CD4-positive, alpha-beta memory T cell (primary cell): ENCODE measurements at places on chromosomes 4 and X.

- DNase-seq, result no peak
Observed at GRCh38 chr4:17463606-17464005, 48.3 kb downstream of the QDPR start.

GRCh38 chrX:31298916-31299315, 227.1 kb upstream of the FTHL17 start:
- DNase-seq, result no peak

GRCh38 chr4:2248044-2248780, 6.3 kb upstream of the HAUS3 start:
- DNase-seq, result no peak

DNA sequence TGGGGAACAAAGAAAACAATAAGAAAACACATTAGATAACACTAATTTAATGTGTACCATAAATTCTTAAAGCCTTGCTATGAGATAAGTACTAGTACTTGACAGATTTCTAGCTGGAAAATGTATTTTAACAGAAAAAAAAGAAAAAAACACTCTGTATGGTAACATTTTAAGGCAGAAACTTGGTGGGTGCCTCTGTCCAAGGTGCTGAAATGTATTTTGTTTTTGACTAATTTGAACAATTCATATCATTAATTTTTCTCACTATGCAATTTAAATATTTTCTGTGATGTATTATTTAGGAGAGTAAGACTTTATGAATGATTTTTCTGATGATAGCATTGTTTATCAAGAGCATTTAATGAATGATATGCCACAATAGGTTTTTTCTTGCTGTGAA, 107.5 kb downstream of the GABRG1 start:
- no peak for DNase-seq

DNA sequence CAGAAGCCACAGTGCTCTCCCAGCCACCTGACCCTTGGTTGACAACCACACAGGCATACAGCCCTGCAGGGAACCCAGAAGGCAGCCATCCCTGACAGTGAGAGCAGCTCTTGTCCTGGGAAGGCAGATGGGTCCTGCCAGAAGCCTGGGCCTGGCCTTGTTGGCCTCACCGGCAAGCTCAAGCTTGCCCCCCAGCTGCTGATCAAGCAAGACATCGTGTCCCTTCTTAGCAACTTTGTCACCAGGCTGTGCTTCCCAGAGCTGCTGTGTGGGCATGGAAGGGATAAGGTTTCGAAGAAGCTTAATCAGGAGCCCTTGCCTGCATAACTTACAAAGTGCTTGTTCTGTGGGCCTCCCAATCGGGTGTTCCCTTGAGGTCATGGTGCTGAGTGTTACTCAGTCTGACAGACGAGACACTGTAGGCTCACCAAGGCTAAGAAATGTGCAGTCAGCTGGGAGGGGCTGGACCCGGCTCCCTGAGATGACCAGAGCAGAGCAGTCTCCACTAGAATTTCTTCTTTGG, 6.8 kb upstream of the ABLIM2 start:
- DNase-seq, result no peak

DNA sequence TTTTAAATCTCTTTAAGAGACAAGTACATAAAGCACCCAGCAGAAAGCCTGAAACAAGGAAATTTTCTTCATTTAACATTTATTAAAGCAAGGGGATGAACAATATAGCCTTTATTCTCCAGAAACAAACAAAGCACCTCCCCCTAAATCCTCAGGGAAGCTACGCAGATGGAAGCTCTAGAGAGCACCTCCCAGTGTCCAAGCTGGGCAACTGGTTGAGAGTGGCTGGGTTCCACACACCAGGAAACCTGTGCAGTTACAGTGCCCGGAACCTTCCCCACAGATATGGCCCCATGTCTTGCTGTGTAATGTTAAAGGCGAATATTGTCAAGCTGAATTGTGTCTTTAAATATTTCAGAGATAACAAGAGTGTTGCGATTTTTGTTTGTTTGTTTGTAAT, 8.9 kb upstream of the TRIML1 start:
- DNase-seq, result no peak

GRCh38 chrX:70481471-70482270, 37.0 kb downstream of the DLG3 start:
- DNase-seq, result no peak

- DNase-seq, result no peak
Observed at GRCh38 chr4:24589448-24589847, 5.1 kb upstream of the DHX15 start.
